ENCODE measurements at places on chromosomes 13 and 19.

GRCh38 chr13:114101358-114102130, 30.9 kb downstream of the RASA3 start:
- no peak for DNase-seq

GRCh38 chr13:110812121-110812868, 98.8 kb downstream of the ING1 start:
- DNase-seq = no peak

GRCh38 chr19:3642987-3643673, 16.5 kb upstream of the CACTIN start:
- DNase-seq = no peak

DNA sequence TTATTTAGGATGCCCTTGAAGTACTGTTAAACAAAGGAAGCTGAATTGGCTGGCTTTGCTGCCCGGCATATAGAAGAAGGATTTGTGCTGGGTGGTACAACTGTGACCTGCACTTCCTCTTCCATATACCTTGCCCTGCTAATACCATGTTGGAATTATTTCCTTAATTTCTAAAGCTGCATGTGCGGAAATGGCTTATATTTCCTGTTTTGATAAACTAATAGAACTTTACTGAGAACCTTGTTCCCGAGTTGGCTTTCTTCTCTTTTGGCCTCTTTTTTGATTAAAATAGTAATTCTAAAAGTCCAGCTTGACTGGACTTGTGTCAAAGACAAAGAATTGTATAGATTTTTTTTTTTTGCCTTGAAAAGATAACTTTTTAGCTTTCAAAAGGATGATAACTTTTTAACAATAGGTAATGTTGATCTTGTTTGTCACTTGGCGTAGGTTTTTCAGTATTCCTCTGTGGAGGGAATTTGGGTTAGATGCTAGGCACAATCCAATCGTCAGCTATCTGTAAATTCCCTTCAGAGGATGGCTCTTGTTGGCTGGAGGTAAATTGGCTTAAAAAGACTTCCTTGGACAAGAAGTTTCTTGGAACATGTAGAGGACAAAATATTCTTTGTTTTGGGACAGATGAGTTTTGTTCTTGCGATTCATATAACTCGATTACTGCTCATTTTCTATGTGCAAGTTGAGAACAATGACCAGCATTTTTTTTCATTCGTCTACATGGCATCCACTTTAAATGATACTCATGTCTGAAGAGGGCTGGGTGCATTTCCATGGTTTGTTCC, 41.4 kb downstream of the COL4A2 start:
- no peak for DNase-seq

- no peak for DNase-seq
Observed at GRCh38 chr13:30569901-30570576, 47.7 kb upstream of the USPL1 start.

DNA sequence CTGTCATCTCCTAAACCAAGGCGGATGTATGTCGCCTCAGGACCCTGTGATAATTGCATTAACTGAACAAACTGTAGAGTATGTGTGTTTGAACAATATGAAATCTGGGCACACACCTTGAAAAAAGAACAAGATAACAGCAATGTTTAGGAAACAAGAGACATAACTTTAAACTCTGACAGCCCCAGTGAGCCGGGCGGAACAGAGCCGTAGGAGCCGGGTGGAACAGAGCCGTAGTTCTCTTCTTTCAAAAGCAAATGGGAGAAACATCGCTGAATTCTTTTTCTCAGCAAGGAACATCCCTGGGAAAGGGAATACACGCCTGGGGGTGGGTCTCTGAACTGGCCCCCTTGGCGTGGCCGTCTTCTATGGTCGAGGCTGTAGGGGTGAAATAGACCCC, 31.8 kb upstream of the ZNF675 start:
- DNase-seq = no peak

All from vagina (tissue), 2 donors.